Placental epithelial cell (primary cell): ENCODE measurements at places on chromosomes 1 and 21. TPM values are rescaled to one million over a fixed set of nuclear protein-coding genes. Genes with fewer than 3 reads are reported as not detected.

Gene ASTN1
- 0.39 and 0.87 TPM in 2 replicates for total RNA-seq

Gene TRAF3IP3
- total RNA-seq, result 0.22 and 0.39 TPM in 2 replicates

Gene KRTAP21-2
- not detected in 2 replicates for total RNA-seq

Gene SH3BP5L
- total RNA-seq, result 34.5 and 63.4 TPM in 2 replicates

Gene VN1R5
- total RNA-seq, result not detected in 2 replicates

Gene IL20
- not detected in 2 replicates for total RNA-seq

Gene NCAM2
- not detected in 2 replicates for total RNA-seq

Gene TCP10L
- total RNA-seq, result 0.39 TPM in 1 of 2 replicates, not detected in the other

Gene TRIM17
- 3.1 and 3.9 TPM in 2 replicates for total RNA-seq

Gene HSD3B1
- 0.87 TPM in 1 of 2 replicates, not detected in the other for total RNA-seq

Gene MAP10
- total RNA-seq, result 2.0 TPM in 2 replicates

Gene FBXO28
- 26.7 and 35.6 TPM in 2 replicates for total RNA-seq

Gene CHRM3
- not detected in 2 replicates for total RNA-seq

Gene S100A8
- total RNA-seq, result not detected in 2 replicates

Gene OR14C36
- not detected in 2 replicates for total RNA-seq

Gene SFN
- 146 and 266 TPM in 2 replicates for total RNA-seq

Gene CELA3A
- total RNA-seq, result not detected in 2 replicates

Gene FAM110D
- total RNA-seq, result not detected in 2 replicates

Gene ARV1
- 8.6 and 9.0 TPM in 2 replicates for total RNA-seq

Gene TRIM46
- total RNA-seq, result 1.5 and 1.6 TPM in 2 replicates

Gene GOLT1A
- not detected in 2 replicates for total RNA-seq

Gene AMPD1
- not detected in 2 replicates for total RNA-seq

Gene ADGRL2
- 33.8 and 67.7 TPM in 2 replicates for total RNA-seq

Gene LCE1D
- not detected in 2 replicates for total RNA-seq

Gene STRIP1
- 48.9 and 51.4 TPM in 2 replicates for total RNA-seq

Gene FOXD3
- not detected in 2 replicates for total RNA-seq

Gene BARHL2
- not detected in 2 replicates for total RNA-seq

Gene WNT3A
- total RNA-seq, result not detected in 2 replicates

Gene PODN
- 0.11 and 0.39 TPM in 2 replicates for total RNA-seq

Gene PRKAA2
- total RNA-seq, result under 0.01 and 0.11 TPM in 2 replicates

Gene GNAT2
- 0.11 and 0.39 TPM in 2 replicates for total RNA-seq

Gene S100A9
- not detected in 2 replicates for total RNA-seq

Gene HYI
- total RNA-seq, result 31.8 and 54.6 TPM in 2 replicates

Gene EIF4G3
- 28.3 and 35.7 TPM in 2 replicates for total RNA-seq

Gene NHLH1
- under 0.01 and 0.11 TPM in 2 replicates for total RNA-seq

Gene FABP3
- 1.5 and 1.6 TPM in 2 replicates for total RNA-seq

Gene RSPO1
- total RNA-seq, result not detected in 2 replicates

Gene SV2A
- 2.1 and 2.7 TPM in 2 replicates for total RNA-seq

Gene GPR3
- 0.11 TPM in 1 of 2 replicates, not detected in the other for total RNA-seq

Gene SMCP
- total RNA-seq, result not detected in 2 replicates

Gene AVPR1B
- total RNA-seq, result not detected in 2 replicates

Gene LRRC3
- total RNA-seq, result 1.1 and 1.2 TPM in 2 replicates

Gene PLXNA2
- total RNA-seq, result 5.1 and 11.0 TPM in 2 replicates

Gene CELA3B
- not detected in 2 replicates for total RNA-seq

Gene FCGR1A
- not detected in 2 replicates for total RNA-seq

Gene CFHR3
- total RNA-seq, result not detected in 2 replicates

Gene IL12RB2
- total RNA-seq, result 0.11 TPM in 1 of 2 replicates, not detected in the other

Gene LCA5L
- 2.0 and 2.7 TPM in 2 replicates for total RNA-seq

Gene SLC45A3
- total RNA-seq, result 0.65 TPM in 1 of 2 replicates, not detected in the other
